ENCODE measurements at places on chromosomes 1 and 21.

GRCh38 chr1:24966121-24966723 lies 36.1 kb upstream of the RUNX3 start:
- no peak for DNase-seq

DNA sequence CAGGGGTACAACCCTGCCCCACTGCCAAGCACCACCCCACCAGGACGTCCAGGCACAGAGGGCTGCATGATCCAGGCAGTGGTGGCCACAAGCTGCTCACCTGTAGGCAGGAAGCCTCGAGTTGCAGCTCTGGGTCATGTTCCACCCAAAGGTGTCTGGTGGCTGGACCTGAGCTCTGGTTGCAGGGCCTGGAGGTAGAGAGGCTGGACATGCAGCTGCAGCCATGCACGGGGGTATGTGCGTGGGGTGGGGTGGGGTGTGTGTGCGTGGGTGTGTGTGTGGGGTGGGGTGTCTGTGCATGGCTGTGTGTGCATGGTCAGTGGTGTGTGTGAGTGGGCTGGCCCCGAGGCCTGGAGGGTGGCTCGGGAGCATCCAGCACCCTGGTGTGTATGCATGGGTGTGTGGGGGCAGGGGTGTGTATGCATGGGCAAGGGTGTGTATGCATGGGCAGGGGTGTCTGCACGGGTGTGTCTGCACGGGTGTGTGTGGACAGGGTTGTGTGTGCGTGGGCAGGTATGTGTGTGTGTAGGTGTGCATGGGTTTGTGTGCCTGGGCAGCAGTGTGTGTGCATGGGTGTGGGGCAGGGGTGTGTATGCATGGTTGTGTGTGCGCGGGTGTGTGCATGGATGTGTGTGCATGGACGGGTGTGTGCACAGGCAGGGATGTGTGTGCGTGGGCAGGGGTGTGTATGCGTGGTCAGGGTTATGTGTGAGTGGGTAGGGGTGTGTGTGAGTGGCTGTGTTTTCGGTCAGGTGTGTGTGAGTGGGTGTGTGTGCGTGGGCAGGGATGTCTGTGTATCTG lies 15.6 kb downstream of the ARHGEF16 start:
- no peak for DNase-seq

- peak; percentile 61 for DNase-seq
These were observed 49.1 kb upstream of the CR2 start for GRCh38 chr1:207404849-207405525.

DNA sequence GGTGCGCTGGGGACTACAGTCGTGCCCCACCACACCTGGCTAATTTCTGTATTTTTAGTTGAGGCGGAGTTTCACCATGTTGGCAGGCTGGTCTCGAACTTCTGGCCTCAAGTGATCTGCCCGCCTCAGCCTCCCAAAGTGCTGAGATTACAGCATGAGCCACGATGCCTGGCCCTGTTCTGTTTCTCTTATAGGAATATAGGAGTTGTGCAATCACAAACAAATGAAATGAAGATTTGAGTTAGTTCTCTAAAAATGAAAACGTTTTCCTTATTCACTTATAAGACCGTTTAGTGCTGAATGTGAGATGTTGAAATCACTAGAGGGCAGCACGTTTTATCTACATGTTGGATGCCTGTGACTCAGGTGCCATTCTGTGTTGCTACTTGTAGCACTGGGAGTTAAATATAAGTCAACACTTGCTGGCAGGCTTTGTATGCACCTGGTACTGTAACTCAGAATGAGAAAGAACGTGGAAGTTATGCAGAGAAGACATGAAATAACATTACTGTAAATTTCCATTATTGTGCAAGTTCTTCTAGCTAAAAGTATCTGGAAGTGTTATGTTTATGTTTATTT lies 45.8 kb downstream of the MIGA1 start:
- peak; percentile 74 for DNase-seq

DNA sequence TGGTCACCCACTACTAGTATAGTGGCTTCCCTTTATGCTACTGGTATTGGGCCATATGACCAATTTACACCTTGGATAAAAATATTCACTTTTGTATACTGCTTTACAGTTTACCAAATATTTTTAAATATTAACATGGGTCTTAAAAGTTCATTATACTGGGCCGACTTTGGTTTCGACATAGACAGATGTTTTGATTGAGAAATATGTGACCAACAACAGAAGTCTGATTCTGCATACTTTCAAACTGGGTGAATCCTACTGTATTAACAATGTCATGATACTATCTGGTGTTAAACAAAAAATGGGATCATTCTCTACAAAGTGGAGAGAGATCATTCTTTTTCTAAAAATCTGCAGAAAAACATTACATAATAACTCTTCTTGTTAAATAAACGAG lies 134.8 kb downstream of the AKT3 start:
- no peak for DNase-seq
